NCI-H345 (cell line): ENCODE measurements at places on chromosomes 6 and 20.

GRCh38 chr6:56850626-56851025 lies 104.3 kb upstream of the BEND6 start:
- no peak for DNase-seq

GRCh38 chr6:156720691-156721685 lies 56.2 kb upstream of the ARID1B start:
- DNase-seq: no peak

DNA sequence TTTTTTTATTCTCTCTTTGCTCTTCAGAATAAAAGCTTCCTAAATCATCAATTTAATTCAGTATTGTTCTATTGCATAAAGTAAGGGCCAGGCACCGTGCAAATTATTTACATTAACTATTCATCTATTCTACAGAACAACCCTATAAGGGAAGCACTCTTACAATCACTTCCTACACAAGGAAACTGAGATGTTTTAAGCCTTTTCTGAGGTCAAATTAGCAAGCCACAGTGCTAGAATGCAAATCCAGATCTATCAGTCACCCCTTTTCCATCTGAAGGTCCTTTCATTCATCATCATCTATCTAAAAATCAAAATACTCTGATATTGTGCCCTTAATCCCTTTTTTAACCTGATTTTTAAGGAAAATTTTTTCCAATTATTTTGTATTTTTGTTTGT lies 31.2 kb downstream of the FRK start:
- DNase-seq: no peak

GRCh38 chr6:45555981-45556771 lies 178.4 kb upstream of the SUPT3H start:
- no peak for DNase-seq

DNA sequence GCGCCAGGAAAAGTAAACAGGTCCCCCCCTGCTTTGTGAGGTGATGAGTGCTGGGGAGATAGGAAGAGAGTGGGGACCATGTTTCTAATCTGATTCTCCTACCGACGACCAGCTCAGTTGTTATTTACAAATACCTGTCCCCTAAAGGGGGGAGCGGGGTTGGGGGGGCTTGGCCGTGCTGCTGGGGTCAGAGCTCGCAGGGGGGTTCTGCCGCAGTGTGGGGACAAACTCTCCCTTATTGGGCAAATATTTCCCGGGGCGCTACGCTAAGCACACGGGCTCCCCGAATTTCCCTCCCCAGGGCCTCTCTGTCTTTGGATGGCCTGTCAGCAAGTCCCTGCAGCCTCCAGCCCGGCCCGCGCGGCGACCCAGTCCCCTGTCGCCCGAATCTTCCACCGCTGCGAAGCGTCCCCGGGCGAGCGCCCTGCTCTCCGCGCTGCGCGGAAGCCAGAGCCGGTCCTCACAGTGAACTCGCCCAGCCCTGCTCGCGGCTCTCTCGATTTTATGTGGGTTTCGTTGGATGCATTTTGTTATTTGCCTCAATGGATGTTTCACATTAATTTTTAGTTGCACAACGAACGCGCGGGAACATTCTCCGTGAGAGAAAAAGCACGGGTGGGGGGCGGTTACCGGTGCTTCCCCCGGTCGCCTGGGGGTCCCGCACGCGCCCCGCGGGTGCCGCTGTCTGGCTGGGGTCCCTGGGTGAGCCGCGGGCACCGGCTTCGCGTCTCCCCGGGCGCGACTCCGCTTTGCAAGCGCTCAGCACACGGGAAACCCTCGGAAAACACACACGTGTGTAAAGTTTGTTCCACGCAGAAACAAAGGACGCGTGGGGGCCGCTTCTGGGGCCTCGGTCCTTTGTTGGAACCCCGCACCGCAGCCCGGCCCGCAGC lies 1.5 kb upstream of the STX16 start:
- no peak for DNase-seq

DNA sequence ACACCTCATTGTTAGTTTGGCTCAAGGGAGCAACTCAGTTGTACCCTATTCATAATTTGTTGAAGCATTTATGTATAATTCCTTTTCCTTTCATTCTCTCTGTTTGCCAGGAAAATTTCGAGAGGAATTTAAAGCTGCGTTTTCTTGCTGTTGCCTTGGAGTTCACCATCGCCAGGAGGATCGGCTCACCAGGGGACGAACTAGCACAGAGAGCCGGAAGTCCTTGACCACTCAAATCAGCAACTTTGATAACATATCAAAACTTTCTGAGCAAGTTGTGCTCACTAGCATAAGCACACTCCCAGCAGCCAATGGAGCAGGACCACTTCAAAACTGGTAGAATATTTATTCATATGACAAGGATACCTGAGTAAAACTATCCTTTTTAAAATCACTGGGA lies 45.2 kb upstream of the GFRAL start:
- no peak for DNase-seq

DNA sequence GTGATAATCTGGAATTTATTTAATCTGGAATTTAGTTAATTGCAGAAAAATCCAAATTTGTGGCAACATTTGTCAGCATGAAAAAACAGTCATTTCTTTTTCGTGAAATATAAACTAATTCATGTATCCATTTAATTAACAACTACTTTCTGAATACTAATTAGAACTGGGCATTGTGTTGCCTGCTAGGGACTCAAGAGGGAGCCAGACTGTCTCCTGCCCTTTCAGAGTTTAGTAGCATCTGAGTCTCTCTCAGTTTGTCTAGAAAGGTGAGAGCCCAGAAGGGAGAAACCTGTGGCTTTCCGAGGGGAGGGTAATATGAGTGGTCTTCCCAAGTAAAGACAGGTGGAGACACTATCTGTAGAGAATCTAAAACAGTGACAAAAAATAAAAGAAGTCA lies 210.9 kb upstream of the HDDC2 start:
- DNase-seq: peak; percentile 2

GRCh38 chr6:150430815-150431214 lies 62.0 kb downstream of the IYD start:
- DNase-seq: no peak

DNA sequence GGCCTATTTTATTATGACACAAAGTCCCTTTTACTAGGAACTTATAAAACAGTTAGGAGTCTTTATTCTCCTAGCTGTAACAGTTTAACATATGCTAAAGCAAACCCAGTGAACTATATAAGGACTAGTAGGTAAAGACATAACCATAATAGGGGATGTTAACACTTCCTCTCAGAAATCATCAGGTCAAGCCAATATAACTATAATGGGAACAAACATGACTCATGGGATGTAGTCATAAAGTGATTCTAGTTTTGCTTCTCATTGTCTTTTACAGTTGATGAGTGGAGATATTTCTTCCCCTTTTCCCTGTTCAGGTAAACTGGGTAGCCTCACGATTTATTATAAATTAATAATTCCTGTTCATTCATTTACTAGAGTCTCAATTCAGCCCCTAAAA lies 9.7 kb downstream of the PTCHD4 start:
- DNase-seq: no peak

GRCh38 chr20:50285376-50286173 lies 94.9 kb downstream of the CEBPB start:
- DNase-seq: no peak

DNA sequence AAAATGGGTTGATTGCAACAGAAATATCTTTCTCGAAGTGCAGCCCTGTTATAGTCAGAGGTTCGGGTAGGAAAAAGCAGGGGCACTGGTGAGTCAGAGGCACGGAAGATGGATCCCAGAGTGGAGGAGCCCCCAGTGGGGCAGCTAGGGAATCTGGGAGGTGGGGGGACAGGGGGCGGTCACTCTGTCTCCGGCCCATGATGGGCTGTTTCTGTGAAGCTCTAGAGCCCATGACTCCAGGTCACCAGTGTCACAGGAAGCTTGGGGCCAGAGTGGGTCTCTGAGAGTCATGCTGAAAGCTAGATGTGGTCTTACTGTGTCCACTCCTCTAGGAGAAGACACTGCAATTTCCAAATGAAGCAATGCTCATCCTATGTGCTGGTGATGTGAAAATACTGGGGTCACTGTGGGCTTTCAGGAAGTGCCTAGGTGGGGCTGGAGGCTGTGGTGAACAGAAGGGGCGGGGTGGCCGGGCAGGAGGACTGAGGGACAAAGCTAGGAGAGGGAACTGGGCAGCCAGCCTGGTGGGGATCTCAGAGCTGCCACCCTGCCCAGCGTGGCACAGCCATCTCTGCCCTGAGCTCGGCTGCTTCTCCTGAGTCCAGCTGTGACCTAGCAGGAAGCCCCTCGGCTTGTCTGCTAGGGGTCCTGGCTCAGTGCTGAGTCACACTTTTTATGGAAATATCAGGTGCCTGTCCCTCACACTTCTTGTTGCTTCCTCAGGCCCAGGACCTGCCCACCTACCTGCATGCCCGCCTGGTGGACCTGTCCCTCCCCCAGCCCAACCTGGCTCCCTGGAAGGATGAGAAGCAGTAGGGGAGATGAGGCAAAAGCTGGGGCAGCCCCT lies 54.2 kb downstream of the IRF4 start:
- no peak for DNase-seq

DNA sequence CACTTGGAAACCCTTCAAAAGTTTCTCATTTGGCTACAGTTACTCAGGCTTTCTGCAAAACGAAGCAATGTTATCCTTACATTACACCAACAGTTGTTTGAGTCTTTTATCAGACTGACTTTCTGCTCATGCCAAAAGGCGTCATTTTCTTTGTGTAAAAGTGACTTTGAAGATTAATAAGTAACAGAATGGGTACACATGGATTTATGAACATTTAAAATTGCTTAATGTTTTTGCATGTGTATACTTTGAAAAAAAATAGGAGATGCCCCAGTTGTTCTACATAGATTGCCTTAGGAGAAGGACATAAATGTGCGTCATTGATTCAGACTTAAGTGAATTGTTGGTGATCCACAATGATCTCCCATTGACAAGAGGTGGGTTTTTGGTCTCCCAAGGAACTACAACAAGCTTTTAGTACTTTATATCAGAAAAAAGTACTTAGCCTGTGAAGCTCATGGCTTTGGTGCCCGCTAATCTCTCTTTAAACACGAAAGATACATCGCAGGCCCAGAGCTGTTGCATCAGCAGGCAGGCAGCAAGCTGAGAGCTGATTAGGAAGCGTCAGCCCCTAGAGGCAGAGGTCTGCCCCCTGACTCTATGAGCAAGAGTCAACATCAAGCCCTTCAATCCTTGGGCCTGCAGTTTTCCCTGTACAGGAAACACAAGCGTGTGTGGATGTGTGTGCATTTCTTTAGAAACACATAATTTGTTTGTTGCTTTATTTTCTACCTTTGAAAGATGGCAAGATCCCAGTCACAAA lies 45.9 kb downstream of the SLC22A3 start:
- no peak for DNase-seq

DNA sequence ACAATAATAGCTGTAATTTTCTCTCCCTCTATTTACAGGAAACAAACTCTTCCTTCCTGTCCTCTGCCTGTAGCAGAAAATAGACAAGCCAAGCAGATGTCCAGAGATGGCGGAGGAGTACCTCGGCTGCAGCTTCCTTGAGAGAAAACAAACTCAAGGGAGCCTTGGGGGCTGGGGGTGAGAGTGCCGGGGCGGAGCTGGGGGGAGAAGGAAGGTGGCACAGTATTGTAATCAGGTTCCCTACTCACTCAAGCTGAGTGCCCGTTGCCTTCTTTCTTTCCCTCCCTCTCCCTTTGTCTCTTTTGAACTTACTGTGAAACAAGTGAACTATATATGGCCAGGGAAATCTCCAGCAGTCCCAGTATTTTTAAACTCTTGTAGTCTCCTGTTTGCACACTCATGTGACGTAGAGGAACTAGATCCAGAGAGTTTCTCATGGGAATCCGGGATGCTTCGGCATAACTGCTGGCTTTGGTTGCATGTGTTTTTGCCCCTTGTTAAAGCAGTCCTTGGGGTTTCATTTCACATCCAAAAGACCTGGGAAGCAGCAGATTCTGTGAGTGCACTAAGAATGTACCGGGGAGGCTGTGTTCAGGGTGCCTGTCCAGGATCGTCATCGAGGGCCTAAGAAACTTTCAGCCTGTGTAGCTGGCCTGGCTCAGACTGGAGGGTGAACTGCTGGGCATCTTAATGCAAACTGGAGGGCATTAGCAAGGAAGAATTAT lies 44.6 kb upstream of the HDDC2 start:
- no peak for DNase-seq

DNA sequence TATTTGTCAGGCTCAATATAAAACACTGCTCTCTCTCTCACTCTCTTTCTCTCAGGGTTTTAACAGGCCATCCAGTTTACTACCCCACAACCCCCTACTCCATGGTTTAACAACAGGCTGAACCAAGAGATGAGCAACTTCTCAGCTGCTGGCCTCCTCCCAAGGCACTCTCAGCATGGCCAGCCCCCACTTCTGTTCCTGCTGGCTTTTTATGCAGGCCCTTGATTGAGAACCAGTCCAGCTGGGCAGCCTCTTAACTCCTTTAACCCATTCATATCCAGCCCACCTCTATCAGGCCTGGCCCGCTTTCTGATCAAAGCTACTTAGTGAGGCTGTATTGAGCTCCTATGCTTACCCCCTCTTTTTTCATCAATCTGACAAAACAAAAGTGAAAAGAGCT lies 346.8 kb upstream of the POU3F2 start:
- no peak for DNase-seq

DNA sequence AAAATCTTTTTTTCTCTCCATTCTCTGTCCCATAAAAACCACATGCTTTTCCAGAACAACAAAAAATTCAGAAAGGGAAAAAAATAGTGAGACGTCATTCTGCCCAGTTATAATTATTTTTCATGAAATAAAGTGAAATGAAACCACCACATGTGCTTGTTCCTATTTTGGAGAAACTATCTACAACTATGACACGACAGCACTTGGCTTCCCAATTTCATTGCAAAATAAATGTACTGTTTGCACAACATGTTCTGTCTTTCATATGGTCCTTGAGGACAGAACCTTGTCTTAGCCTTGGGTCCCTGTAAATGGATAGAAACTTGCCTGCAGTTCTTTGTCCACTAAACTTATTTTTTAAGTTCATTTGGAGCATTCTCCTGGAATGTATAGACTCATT lies 5.6 kb upstream of the MAN1A1 start:
- DNase-seq: no peak

- no peak for DNase-seq
Measured at GRCh38 chr20:60565083-60565482, 606.9 kb downstream of the CDH26 start.

DNA sequence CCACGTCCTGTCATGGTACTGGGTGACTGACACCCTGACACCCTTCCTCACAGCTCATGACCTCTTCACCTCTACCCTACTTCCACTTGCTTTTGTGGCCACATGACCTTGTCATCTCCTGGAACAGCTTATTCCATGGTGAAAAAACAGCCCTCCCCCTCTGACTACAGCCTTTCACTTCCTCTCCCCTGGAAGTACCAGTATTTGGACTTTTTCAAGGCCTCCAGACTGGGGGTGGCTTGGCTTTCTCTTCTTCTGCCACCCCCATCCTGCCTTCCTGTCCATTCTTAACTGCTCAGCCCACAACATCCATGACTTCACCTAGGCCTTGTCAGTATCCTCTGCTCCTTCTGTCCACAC lies 168.4 kb downstream of the CARMIL1 start:
- no peak for DNase-seq
